Activated CD4-positive, CD25-positive, alpha-beta regulatory T cell (primary cell): ENCODE measurements at places on chromosomes 7 and 10.

GRCh38 chr7:111743244-111743847 lies 181.1 kb upstream of the IMMP2L start:
- no peak for DNase-seq

GRCh38 chr7:1062296-1063294 lies 18.2 kb downstream of the GPR146 start:
- no peak for DNase-seq

DNA sequence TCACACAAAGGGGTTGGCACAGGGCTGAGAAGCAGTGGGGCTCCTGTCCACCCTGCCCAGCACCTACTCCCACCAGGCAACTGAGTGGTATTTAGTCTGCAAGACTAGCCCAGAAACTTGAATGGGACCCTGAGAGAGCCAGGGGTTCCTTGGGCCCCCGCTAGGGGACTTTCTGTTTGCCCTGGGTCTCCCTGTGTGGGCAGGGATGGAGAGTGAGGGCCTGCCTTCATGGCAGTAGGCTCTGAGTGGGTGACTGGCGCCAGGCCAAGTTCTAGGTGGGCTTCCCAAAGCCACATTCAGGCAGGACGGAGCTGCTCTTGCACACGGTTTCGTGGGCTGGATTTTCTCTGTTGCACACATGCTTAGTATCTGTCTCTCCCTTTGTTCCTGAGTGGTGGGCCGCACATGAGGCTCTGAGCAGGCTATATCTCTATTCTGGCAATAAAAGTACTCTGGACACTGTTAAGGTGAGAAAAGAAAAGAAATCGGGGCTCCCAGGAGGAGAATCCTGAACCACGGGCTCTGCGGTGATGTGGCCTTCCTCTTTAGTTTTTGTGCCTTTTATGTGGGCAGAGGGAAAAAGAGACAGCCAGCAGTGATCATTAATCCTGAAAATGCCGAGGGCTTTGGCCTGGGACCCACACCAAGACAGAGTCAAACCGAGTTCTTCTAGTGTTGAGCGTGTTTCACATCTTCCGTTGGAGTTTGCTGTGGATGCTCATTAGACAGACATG lies 26.9 kb downstream of the IL2RA start:
- DNase-seq, result no peak

DNA sequence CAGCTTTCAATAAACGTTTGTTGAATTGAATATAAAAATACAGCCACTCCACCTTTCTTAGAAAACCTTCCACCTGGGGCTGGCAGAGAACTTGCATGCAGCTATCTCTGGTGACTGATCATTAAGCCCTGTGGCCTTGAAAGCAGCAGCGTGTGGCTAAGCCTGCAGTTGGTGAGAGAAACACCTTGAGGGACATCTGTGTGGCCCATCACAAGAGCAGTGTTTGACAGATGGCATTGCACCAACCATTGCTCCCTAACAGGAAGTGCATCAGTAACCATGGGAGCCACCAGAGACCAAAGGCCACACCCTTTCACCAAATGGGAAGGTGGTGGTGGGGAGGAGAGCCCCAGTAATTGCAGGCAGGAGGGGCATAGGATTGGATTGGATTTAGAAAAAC lies 22.4 kb downstream of the RHOBTB1 start:
- no peak for DNase-seq

- no peak for DNase-seq
These were observed 448.9 kb upstream of the ETV1 start for GRCh38 chr7:14438366-14438765.

- DNase-seq, result no peak
These were observed 243.6 kb downstream of the PTPRN2 start for GRCh38 chr7:158343936-158344455.

- no peak for DNase-seq
These were observed 387.5 kb downstream of the CCSER2 start for GRCh38 chr10:84715911-84716310.

DNA sequence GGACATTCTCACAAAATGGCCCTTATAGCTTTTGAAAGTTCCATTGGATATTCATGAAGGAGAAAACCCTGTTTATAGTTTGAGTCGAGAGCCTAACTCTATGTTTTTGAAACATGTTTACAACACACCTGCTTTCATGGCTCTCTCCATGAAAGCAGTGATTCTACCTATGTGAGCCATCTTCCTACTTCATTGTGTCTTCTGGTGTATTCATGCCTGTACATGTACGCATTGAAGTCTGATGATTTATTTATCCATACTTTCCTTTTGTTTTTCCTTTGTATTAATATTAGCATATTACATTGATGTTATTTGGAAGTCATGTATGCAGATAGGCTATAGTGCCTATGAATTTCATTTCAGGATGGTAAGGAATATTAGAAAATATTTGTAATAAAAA lies 58.0 kb downstream of the LAMB4 start:
- DNase-seq, result no peak
